ENCODE measurements at places on chromosomes 11 and 22.
A peak's percentile ranks its signal among the peaks of the same experiment; 100 is the strongest.

- DNase-seq, result no peak
Measured at GRCh38 chr11:115384236-115384635, 120.0 kb downstream of the CADM1 start.

- DNase-seq, result no peak
Measured at GRCh38 chr11:106399076-106399511, 321.6 kb downstream of the AASDHPPT start.

DNA sequence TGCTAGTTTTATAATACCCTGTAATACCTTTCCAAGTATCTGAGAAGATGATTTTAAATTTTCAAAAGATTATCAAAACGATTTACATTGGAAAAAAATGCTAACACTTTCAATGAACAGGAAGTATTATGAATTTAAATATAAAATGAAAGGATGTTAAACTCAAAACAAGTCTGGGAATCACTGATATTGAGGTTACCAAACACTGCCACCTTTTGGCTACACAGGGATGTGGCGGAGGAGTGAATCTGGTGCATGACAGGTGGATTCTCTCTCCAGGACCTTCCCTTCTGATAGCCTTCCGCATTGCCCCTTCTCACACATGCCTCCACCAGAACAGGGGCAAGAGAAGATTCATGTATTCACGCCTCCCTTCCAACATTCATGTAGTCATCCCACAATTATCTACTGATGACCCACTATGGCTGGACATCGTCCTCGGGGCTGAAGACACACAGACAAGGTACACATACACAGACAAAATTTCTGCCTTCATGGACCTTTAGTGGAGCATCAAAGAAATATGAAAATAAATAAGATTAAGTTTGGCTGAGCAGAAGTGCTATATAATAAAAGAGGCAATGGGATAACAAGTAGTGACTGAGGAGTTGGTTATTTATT, 34.7 kb downstream of the ATG16L2 start:
- DNase-seq, result peak; percentile 32

DNA sequence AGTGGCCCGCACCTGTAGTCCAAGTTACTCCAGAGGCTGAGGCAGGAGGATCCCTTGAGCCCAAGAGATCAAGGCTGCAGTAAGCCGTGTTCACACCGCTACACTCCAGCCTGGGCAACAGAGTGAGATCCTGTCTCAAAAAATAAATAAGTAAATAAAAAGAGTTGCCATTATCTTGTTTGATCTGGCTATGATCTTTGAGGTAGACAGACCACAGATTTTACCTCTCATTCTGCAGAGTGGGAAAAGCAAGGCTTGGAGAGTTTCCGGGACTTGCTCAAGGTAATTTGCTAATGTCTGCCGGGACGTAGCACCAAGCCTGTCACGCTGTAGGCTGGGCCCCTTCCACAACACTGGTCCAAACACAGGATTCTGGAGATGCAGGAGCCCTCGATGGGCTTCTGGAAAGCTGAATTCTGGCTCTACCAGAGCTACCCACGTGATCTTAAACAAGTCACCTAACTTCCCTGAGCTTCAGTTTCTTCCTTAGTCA, 6.8 kb downstream of the GRAP2 start:
- DNase-seq, result no peak

DNA sequence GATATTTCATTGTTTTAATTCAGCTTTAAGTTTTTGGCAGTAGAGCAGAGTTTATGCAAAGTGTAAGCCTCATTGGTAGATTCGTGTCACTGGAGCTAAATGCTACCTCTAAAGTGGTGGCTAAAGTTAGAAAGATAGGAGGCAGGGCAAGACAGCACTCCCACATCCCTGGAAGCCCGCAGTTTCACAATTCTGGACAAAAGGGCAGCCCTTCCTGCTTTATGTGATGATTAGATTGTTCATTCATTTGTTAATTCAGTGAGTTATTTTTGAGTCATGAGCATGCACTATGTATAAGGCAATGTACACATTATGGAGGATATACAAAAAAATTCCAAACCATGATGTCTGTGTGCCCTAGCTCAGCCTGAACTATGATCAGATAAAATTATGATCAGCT, 52.1 kb upstream of the EIF3M start:
- no peak for DNase-seq

DNA sequence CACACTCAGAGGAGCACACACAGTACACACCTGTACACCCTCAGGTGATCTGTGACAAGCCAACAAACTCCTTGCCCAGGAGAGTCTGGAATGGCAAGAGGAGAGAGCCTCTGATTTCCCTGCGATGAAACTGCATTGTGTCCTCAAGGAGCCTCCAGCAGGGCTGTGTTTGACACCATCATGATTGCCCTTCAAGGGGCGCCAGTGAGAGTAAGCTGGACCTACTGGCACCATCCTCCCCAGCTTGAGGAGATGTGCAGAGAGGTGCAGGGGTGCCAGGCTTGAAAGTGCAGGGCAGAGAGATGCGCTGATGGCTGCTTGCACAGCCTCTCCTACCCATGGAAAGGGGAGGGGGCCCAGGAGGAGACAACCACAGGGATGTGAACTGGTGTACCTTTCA, 188.8 kb upstream of the CADM1 start:
- DNase-seq, result no peak

DNA sequence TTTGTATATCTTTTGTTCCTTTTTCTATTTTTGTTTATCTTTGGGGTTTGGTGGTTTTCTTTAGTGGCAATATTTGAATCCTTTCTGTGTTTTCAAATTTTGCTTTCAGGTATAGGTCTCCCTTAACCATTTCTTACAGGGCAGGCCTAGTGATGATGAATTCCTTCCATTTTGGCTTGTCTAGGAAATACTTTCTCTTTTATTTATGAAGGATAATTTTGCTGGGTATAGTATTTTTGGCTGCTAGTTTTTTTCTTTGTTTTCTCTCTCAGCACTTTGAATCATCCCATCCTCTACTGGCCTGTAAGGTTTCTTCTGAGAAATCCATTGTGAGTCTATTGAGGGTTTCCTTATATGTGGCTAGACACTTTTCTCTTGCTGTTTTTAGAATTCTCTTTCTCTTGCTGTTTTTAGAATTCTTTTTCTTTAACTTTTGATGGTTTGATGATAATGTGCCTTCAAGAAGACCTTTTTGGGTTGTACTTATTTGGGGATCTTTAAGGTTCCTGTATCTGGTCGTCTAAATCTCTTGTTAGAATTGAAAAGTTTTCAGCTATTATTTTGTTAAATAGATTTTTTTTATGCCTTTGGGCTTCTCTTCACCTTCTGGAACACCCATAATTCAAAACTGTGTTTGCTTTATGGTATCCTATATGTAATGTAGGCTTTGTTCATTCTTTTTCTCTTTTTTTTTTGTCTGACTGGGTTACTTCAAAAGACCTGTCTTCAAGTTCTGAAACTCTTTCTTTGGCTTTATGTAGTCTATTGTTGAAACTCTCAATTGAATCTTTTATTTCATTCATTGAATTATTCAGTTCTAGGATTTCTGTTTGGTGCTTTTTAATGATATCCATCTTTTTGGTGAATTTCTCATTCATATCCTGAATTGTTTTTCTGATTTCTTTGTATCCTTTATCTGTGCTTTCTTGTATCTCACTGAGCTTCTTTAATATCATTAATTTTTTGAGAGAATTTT, 24.5 kb downstream of the CFAP300 start:
- DNase-seq, result no peak

DNA sequence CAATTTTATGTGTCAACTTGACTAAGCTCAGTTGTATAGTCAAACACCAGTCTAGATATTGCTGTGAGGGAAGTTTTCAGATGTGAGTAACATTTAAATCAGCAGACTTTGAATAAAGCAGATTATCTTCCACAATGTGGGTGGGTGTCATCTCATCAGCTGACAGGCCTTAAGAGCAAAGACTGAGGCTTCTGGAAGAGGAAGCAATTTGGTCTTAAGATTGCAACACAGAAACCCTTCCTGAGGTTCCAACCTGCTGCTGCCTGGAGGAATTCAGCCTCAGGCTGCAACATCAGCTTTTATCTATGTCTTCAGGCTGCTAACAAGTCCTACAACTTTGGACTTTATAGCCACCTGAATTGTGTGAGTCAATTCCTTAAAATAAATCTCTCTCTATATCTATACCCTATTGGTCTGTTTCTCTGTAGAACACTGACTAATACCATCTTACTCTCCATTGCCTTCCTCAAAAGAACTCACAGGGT, 277.2 kb upstream of the PLET1 start:
- no peak for DNase-seq

DNA sequence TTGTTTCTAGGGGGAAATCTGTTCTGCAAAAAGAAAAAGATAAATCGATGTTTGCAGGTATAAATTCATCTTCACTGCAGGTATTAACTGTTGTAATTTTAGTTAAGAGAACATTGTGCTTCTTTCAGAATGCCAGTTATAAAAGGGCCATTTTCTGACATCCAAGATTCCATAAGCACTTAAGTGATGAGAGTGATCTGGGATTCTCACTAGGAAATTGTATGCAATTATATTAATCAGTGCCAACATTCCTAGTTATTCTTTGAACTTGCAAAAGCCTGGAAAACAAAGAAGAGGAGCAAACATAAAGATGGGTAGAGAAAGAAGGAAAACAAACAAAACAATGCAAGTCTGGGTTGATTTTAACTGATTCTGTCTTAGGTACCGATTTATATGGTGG, 5.4 kb downstream of the DDI1 start:
- DNase-seq, result no peak

GRCh38 chr11:46298699-46299433, 21.4 kb downstream of the CREB3L1 start:
- DNase-seq, result no peak

DNA sequence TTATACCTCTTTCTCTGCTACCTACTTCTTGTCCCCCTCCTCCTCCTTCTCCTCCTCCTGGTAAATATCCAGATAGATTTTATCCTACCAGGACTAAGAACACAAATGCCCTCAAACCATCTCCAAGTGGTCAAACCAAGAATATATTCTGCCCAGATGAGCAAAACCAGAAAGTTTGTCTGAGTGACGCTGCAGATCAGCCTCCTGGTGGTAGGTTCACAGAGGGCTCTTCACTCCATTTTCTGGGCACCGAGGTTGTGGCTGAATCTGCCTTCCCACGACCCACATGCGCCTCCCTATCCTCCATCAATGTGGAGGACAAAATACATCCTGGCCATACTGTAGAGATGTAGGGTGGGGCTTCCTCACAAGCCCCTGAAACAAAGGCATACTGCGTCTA, 543.6 kb downstream of the MN1 start:
- DNase-seq, result no peak

- no peak for DNase-seq
Measured at GRCh38 chr22:41127451-41127850, 35.1 kb downstream of the EP300 start.

GRCh38 chr11:119470317-119471291, 47.6 kb upstream of the THY1 start:
- DNase-seq, result no peak

- no peak for DNase-seq
Measured at GRCh38 chr22:20173246-20173645, 22.4 kb upstream of the CCDC188 start.

DNA sequence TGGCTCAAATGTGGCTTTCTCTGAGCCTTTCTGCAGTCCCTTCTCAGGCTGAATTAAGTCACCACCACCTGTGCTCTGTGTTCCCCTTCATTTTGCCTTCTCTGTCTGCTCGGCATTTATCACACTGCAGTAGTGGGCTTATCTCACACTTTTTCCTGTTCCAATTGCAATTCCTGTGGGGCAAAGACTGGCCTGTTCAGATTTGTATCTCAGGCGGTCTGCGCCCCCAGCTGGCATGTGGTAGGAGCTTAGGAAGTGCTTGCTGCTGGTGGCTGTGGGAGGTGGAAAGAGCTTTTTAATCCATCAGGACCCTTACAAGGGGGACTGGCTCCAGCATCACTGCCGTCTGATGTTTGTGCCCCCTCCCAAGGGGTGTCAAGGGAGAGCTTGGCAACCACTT, 21.2 kb downstream of the BMAL1 start:
- no peak for DNase-seq

- no peak for DNase-seq
Measured at GRCh38 chr11:61749591-61750217, 2.7 kb upstream of the MYRF start.

GRCh38 chr22:30574095-30574981, at the start of gene GAL3ST1:
Gene GAL3ST1 (minus strand): TSS chr22:30574665. CDS start chr22:30557392, 17,273 bp downstream.
- DNase-seq, result no peak

GRCh38 chr11:121420398-121420797, 31.7 kb upstream of the SORL1 start:
- no peak for DNase-seq

- no peak for DNase-seq
Measured at GRCh38 chr11:59138643-59139042, 4.0 kb upstream of the FAM111A start.

DNA sequence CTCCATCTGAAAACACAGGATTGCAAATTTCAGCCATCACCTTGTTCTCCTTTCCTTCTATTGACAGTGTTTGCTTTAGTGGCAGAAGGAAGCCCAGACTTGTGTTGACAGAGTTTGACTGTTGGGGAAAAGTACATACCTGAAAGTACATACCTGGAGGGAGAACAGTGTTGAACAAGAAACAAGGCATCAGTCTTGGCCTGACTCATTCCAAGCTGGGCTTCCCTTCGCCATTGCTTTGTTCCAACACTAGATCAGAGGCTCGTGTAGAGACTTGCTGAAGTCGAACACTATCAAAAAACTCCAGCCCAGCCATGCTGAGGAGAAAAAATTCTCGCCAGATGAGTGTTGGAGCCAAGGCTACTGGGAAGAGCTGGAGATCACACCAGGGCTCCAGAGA, 133.4 kb downstream of the BBOX1 start:
- no peak for DNase-seq

DNA sequence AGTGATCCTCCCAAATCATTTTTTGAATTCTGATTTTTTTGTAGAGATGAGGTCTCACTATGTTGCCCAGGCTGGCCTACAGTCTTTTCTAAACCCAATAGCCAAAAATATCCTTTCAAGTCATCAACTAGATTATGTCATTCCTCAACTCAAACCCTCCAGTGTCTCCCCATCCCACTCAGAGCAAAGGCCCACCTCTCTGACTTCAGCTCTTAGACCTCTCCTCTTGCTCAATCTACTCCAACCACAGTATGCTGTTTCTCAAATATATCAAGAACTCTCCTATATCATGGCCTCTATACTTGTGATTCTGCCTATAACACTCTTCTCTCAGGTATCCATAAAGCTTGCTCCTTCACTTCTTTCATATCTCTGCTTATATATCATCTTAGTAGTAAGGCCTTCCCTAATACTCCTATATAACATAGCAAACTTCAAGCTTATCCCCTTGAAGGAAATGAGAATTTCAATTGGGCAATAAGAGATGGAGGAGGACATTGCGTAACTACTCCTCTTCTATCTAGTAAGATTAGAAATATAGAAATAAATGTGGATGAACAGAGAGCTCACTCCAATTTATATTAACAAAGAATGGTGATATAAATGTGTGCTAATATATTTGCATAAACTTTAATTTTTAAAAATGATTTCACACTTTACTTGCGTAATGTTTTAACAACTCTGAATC, 24.5 kb downstream of the DLG2 start:
- no peak for DNase-seq

DNA sequence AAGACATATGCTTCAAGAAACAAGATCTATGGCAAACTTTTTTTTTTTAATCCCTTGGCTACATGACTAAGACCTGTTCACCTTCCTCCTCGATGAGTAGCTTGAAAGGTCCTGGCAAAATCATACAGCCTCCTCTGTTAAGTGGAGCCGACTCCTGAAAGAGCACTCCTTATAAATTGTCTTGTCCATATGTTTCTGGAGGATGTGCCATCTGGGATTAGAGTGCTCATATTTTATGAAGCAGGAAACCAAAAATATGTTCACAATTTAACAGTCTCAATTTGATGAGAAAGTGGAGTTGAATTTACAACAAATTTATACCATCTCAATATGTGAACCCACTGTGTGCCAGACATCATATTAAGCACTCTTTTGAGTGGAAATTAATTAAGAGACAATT, 912.1 kb upstream of the FAT3 start:
- DNase-seq, result no peak

GRCh38 chr11:29022676-29023075, 914.5 kb downstream of the METTL15 start:
- DNase-seq, result no peak

All from immature natural killer cell (primary cell).